ENCODE measurements at places on chromosomes 1 and 21. TPM values are rescaled to one million over a fixed set of nuclear protein-coding genes. Genes with fewer than 3 reads are reported as not detected.

Gene GPR61
- total RNA-seq: not detected

DNA sequence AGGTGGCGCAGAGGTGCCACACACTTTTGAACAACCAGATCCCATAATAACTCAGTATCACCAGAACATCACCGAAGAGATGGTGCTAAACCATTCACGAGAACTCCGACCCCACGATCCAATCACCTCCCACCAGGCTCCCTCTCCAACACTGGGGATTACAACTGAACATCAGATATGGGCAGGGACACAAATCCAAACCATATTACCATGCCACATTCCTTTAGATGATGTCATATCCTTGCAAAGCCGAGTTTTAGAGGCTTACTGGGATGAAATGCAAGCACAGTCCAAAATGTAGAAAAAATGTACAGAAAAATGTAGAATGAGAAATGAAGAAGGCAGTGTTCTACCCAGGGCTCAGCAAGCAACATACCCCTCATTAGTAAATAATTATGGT lies 64.7 kb downstream of the SGIP1 start:
- no peak for DNase-seq

DNA sequence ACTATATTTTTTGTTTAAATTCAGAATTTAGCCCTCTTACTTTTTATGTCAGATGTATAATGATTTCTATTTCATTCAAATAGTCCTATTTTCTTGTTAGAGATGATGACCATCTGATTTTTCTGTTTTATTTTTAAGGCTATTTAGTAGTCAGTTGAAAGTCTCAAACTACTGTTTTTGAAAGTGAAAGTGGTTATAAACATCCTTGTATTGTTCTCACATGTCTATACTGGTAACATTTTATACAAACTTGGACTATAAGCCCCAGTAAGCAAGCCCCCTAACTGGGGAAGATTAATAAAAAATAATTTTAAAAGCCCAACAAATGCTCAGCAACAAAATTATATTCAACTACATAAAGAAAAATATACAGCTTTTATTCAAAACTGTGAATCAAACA lies 271.3 kb upstream of the RGS18 start:
- no peak for DNase-seq

- no peak for DNase-seq
Measured at GRCh38 chr1:165080253-165080896, 276.1 kb downstream of the LMX1A start.

GRCh38 chr21:17139696-17140095 lies 373.1 kb upstream of the CXADR start:
- no peak for DNase-seq

All from thoracic aorta (tissue), 2 donors.